Activated naive CD4-positive, alpha-beta T cell (primary cell): ENCODE measurements at places on chromosomes 6 and 20.

DNA sequence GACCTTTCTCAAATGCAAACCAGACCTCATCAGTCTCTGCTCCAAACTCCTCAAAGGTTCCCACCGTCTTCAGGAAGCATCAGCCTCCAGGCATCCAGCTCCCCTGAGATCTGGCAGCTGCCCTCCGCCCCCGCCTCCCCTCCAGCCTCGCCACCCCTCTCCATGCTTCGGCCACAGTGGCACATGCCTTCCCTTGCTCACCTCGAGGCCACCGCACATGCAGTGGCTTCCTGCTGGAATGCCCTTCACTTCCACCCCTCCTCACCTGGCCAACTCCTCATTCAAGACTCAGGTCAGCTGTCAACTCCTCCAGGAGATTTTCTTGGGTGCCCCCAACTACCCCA, 13.4 kb downstream of the KIAA1755 start:
- DNase-seq: no peak

DNA sequence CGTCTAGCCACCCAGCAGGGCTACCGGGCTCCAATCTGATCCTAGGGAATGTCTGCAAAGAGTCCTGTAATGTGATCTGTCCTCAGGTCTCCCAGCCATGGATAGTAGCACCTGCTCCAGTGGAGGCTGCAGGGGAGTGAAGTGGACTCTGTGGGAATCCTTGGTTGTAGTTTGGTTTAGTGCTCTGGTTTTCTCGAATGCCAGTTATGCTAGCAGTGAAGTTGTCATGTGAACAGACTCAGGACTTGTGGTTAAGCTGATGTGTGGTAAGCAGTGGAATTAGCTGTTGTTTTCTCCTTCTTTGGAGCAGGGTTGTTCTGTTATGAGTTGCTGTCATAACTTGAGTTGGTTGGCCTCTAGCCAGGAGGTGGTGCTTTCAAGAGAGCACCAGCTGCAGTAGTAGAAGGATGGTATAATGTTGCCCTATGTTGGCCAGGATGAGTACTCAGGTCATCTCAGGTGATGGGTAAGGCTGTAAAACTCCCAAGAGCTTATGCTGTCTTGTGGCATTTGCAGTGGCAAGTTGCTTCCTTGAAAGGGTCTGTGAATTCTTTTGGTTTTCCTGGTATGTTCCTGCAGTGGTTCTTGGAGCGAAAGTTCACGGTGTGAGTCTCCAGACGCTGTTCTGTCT, 390.2 kb downstream of the UTRN start:
- no peak for DNase-seq

DNA sequence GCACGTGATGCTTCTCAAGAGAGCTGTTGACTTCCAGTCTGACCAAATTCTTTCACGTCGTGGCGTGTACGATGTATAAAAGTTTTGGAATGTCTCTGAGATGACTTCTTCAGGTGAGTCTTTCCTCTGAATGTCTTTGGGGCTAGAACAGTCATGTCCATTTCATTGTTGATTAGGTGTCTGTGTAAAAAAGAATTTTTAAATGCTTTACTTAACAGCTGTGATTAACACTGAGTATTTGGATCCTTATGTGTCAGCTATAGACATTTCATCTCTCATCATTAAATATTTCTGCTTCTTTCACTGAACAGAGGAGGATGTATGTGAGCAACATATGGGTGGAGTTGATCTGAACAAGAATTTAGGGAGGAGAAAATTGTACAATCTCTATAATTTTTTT, 29.3 kb upstream of the KIF13A start:
- DNase-seq: no peak

- DNase-seq: no peak
These were observed 134.4 kb upstream of the HMGCLL1 start for GRCh38 chr6:55713436-55713835.

- no peak for DNase-seq
These were observed 3.2 kb downstream of the MARCKS start for GRCh38 chr6:113860181-113860955.
